ENCODE measurements at places on chromosomes 11 and 22.

DNA sequence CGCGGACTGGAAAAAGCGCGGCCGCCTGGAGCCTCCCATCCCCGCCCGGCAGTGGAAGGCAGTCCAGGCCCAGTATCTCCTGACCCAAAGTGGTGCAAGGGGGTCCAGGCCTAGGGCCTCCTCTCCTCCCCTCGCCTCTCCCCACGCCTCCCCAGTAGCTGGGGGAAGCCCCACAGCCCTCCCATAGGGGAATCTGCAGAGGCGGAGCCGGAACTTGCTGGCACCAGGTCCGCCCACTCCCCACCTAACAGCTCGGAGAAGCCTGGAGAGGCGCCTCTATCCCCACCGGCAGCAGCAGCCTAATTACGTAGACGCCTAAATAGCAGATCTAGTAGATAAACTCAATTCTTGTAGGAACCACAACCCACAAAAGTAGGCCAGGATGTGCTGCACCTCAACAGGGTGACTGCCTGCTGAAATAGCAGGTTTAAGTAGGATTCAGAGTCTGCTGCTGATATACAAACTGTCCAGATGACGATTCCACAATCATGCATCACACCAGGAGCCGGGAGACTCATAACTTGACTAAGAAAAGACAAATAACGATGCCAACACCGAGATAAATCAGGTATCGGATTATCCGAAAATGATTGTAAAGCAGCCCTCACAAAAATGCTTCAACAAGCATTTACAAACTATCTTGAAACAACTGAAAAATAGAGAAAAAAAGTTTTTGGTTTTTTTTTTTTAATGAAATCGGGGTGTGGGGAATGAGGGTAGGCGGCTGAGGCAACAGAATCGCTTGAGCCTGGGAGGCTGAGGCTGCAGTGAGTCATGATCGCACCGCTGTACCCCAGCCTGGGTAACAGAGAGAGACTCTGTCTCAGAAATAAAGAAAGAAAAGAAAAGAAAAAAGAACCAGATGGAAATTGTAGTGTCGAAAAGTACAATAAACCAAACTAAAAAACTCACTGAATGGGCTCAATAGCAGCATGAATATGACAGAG, 11.4 kb upstream of the BRD1 start:
- no peak for DNase-seq

DNA sequence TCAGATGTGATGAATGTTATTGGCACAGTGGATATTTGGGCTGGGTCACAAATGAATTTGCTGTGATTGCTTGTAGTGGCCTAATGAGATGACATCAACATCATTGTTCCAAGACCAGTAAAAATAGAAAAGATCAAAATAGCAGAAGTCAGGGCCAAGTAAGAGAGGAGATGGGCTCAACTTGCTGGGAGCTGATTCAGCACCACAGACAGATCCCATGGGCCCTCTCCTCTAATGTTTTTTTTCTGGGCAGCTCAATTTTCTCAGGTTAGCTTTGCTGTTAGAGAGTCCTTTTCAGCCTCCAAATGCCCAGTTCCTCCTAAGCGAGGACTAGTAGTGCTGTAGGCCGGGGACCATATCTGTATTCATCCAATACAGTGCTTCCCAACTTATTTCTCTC, 86.0 kb upstream of the IZUMO1R start:
- DNase-seq = no peak

DNA sequence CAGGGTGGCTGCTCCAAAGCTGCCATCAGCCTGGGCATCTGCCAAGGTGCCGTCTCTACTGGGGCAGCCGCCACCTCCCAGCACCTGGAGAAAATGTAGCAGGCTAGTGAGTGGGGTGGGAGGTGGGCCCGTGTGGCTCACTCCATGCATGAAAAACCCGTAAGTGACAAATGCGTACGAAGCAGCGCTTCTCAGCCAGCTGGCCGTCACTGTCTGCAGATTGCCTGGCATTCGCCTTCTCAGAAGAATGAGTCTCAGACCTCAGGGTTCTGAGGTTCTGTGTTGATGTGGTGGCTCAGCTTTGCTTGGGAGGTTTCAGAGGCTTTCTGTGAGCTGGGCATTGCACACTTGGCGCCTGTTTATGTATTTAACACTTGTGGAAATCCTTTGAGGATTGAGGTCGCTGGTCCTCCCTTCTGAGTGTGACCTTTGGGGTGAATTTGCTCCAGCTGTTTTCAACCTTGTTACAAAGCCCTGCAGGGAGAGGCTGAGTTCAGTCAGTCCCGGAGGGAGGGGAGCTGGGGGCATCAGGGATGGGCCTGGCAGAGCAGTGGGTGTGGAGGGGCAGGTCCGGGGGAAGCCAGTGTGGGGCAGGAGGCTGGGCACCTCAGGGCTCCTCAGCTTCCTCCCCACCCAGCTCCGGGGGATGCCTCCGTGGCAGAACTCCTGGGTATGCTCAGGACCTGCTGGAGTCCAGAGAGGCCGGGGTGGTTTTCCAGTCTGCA, 977.0 kb downstream of the TBC1D22A start:
- DNase-seq = no peak

GRCh38 chr11:42631220-42631843, 680.5 kb upstream of the API5 start:
- no peak for DNase-seq

GRCh38 chr22:41523464-41524221, 20.6 kb downstream of the POLR3H start:
- DNase-seq = no peak

DNA sequence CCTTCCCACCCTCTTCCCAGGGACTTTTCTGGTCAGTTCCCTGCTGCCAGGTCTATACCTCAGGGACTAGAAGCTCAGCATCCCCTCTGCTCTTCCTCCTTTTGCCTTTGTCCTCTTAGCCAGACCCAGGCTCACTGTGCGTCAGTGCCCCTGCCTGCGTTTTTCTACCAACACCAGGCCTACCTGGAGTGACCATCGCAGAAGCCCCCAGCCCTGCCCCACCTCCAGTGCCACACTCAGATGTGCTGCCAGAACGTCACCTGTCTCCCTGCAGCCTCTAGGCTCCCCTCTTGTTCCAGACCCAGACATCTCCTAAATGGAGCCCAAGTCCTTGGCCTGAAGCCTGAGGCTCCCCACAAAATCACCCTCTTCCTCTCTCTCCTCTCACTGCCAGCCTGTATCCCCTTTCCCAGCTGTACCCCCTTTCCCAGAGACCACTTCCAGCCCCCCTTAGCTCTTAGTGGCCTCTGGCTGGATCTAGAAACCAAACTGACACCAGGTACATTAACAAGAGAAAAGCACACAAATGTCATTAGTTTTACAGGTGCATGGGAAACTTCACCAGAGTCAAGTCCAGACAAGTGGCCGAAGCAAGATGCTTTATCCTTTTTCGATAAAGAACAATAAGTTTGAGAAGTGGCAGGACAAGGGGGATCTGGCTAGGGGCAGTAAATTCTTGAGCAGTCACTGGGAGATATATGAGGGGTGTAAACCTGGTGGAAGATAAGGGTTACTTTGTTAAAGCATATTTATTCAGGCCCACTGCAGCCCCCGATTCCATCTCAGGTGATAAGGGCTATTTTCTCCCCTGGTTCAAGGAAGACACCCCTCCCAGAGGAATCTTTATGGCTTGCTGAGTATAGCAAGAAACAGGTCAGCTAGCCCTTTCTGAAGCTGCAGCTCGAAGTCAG, 61.5 kb downstream of the BCR start:
- no peak for DNase-seq

DNA sequence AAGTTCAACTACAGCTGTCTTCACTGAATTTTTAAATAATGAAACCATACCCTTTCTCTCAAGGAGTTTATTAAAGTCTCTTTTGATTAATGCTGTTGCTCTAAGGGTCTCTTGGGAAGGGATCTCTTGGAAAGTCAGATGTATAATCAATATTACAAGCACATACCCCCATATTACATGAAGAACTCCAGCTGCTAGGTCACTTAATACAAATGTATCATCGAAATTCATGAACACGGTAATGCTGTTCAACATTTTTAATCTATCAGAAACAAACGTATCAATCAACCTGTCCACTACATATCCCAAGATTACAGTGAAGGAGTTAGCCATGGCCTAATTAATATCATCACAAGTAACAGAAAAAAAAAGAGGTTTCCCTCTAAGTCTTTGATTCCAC, 383.2 kb upstream of the ARHGAP42 start:
- no peak for DNase-seq

- no peak for DNase-seq
Measured at GRCh38 chr22:29716814-29717545, 2.8 kb upstream of the CABP7 start.

DNA sequence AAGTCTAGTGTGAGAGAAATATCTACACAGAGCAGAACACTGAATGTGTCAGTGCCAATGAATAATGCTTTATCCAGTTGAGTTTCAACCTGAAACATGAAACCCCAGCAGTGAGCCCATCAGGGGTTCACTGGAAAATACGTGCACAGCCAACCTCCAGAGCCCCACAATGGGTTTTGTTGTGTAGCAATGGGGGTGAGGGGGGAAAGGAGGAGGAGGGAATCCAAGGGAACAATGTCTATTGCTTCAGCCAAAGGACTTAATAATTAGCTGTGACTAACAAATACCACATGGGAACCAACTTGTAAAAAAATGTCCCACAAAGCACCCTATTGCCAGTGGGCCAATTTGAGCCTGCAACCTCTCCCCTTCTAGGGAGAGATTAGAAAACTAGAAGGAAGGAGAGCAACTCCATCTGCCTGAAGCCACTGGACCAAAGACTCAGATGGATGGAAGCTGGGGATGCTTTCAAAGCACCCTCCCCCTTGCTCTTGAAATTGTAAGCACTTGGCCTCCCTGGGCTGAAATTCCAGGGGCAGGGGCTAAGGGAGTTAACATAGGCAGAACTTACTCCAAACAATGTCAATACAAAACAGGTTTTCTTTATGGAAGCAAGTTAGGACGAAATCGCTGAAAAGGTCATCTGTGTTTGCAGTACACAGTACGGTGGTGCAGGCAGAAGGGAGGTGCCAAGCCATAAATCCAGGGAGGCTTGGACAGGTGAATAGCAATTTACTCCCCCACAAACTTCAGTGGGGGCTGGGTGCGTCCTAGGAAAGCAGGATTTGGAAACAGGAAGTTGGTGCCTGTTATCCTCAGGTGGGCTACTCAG, 99.8 kb downstream of the ARL14EP start:
- DNase-seq = no peak

- no peak for DNase-seq
Measured at GRCh38 chr11:85737738-85738137, 51.7 kb upstream of the CCDC89 start.

GRCh38 chr11:67006029-67006884, 16.7 kb upstream of the SYT12 start:
- DNase-seq = no peak

GRCh38 chr11:128045094-128045725, 542.1 kb downstream of the ETS1 start:
- DNase-seq = no peak

DNA sequence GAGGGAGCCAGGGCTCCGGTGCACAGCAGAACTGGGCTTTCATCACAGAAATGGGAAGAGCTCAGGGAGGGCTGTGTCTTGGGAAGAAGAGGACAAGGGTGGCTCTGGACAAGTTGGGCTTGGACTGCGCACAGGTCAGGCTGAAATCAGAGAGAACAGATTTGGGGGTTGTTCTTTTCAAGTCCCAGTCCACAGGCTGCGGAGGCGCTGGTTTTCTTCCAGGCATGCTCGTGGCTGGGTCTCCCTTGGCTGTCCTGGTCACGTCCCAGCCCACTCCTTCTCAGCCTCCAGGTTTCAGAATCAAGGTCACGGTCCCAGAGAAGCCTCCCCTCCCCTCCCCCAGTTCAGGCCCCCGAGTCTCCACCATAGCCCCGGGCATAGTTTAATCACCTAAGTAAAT, 17.0 kb downstream of the NECTIN1 start:
- DNase-seq = no peak

- no peak for DNase-seq
Measured at GRCh38 chr11:61910187-61911127, 6.9 kb downstream of the RAB3IL1 start.

Data from NCI-H1417 treated with DMSO at 0.1 percent for 48 hours (cell line).